ENCODE measurements at places on chromosomes 1 and 21.

- no peak for DNase-seq
Measured at GRCh38 chr1:95652423-95652965, 418.5 kb downstream of the RWDD3 start.

DNA sequence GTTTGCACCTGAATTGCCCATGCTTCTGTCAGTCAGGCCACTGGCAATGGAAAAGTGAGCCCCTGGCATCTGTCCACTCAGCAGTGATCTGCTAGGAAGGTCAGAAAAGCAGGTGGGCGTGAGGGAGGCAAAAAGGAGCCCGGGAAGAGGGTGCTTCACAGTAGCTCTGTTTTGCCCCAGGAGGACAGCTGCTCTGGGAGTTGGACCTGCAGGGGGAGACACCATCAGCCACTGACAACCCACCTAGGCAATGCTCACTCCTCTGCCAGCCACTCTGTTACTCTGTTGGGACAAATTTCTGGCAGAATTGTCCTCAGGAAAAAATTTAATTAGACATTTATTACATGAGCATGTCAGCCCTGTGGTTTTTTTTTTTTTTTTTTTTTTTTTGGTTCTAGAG lies 146.4 kb downstream of the LRIG2 start:
- DNase-seq, result no peak

GRCh38 chr1:162599451-162599850 lies 32.8 kb upstream of the DDR2 start:
- no peak for DNase-seq

GRCh38 chr1:48619539-48619938 lies 147.5 kb upstream of the SPATA6 start:
- DNase-seq, result no peak

DNA sequence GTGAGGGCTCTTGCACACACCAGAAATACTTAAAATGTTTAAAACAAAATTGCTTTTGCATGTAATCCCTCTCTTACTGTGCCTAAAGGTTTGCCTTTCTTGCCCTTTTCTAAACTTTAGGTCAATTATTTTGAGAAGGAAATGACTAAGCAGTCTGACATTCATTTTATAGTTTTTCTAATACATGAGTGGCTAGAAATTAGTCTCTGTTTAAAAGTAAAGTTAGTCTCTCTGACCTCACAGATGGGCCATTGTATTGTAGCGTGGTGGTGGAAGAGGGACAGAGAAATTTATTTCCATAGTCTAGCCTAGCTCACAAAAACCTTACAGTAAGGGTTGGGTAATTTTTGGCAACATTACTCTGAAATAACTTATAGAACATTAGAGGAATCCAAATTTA lies 3.6 kb upstream of the COL11A1 start:
- DNase-seq, result no peak

DNA sequence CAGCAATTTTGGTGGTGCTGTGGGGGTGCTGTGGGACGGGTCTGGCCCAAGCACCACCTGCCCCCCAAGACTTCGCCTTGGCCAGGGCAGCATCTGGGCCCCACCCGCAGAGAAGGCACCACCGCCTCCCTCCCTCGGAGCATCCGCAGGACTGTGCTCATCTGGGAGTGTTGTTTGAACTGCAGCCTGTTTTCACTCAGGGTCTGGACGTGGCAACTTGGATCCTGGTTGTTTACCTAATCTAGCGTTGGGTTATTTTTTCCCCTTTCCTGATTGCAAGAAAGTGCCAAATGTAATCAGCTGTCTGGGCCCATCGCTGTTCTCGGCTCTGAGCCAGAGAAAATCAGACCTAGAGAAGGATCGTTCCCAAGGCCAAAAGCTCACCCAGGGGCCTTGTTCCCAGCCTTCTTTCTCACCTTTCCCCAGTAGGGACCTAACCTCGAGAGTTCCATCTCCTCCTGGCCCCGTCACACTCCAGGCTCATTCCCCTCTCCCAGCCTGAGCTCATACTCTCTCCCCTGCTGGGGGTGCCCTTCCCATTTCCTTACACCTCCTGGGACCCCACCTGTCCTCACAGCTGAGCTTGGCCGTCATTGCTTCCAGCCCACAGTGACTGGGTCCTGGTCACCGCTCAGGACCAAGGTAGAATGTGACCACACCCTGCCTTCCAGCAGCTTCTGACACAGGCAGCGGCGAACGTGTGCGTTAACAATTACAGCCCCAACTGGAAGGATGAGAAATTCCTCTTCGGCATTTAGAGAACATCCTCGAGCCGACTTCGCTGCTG lies 72.0 kb upstream of the FAM20B start:
- DNase-seq, result no peak

DNA sequence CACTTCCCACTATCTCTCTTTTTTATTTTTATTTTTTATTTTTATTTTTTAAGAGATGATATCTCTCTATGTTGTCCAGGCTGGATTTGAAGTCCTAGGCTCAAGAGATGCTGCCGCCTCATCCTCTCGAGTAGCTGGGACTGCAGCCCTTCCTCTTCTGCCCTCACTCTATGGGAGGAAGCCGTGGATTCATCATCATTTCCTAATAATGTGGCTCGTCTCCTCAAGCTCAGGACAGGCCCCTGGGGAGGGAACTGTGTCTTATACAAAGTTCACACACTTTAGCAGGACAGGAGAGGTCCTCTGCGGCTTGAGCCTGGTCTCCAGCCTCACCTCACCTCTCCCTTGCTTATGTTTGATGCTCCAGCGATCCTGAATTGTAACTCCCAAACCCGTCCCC lies 16.5 kb upstream of the IFFO2 start:
- DNase-seq, result no peak

DNA sequence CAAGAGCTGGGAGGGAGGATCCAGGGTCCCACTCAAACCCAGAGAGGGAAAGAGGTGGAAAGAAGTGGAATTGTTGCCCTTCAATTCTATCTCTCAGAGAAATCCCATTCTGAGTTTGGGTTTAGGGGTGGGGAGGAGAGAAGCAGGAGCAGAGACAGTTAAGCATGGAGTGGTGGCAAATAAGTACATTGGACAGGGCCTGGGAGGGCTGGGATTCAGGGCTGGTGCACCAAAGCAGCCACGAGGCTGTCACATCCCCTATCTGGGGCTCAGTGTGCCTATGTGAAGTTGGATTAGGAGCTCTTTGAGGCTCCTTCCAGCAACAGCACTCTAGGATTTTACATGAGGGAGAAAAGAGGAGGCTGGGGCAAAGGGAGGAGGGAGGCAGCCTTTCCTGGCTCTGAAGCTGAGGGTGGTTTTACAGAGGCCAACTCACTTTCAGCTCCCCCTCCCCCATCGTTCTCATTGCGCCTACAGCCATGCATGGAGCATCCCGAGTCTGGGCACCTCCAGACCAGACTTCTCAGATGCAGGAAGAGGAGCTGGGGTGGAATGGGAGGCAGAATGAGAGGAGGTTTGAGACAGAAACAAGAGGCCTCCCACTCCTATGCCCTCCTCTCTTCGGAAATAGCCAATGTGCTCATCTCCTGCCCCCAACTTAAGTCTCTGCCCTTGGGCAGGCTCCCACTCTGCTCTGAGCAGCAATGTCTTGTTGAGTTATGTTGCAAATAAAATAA lies 3.0 kb upstream of the SYT6 start:
- no peak for DNase-seq

GRCh38 chr1:231233735-231234417 lies 7.1 kb upstream of the GNPAT start:
- no peak for DNase-seq

DNA sequence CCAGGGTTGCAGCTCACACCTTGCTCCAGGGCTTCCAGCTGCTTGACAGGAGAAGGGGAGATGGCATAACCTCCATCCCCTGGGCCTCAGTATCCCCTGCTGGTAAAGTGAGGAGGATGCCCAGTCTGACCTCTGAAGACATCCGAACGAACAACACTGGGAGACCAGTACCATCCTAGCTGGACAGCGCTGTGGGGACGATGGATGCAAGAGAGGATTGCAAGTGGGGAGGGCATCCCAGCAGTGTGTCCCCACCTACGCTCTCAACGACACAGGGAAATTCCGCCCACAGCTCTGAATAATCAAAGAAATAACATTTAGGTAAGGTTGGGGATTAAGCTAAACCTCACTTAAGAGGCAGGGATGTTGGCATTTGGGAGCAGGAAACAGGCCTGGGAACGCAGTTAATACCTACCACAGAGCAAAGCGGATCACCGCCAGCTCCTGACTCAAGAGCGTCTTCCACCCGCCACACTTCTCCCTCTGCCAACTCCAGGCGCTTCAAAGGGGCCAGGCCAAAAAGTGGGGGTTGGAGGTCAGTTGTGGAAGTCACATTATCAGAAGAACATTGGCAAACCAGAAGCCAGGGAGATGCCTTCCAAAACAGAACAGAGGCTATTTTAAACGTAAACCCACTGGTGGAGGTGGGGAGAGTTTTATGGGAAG lies 47.6 kb downstream of the SSBP3 start:
- DNase-seq, result no peak
